ENCODE measurements at places on chromosomes 12 and 14.

DNA sequence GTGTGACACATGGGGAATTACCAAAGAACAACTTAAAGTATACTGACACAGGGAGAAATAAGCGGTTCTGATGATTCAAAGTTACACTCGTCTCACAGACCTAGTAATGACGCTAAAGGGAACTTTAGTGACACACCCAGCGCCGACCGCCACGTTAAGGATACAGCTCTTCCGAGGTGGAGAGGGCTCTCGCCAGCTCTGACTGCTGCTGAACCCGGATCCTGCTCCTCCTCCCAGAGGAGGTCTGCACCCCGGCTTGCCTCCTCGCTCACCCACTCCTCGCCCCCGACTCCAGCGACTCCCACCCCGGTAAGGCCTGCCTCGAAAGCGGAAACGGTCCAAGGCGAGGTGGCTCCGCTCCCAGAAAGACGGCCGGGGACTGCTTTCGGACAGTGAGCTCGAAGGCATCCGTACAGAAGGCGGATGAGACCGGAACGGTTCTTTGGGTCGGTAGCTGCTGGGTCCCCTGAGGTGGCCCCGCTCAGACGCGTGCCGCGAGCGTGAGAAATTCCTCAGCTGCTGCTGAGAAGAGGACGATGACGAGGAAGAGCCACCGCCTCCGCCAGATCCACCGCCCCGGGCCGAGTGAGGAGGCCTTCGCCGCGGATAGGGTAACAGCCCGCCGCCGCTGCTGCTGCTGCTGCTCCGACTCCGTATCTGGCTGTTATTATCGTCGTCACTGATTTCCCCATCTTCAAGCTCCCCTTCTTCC is 643 bp downstream of the ZFC3H1 start:
- peak; percentile 26 for DNase-seq

- DNase-seq, result no peak
These were observed 338.0 kb downstream of the RGS6 start for GRCh38 chr14:72270147-72270727.

GRCh38 chr12:66725031-66725430 is 46.2 kb upstream of the GRIP1 start:
- no peak for DNase-seq

GRCh38 chr14:31556191-31556590 is 5.0 kb upstream of the NUBPL start:
- no peak for DNase-seq

DNA sequence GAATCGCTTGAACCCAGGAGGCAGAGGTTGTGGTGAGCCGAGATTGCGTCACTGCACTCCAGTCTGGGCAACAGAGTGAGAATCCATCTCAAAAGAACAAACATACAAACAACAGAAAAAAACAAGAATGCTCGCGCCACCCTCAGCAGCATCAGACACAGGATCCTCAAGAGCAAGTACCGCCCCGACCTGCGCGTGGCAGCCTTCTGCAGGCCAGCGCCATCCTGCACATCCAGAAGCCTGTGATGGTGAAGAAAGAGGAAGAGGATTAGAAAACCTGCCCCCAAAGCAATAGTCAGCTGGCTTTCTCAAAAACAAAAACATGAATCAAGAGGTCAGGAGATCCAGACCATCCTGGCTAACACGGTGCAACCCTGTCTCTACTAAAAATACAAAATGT is 30.0 kb upstream of the EID3 start:
- no peak for DNase-seq

- no peak for DNase-seq
These were observed 1.9 kb downstream of the BMP4 start for GRCh38 chr14:53954551-53955228.

DNA sequence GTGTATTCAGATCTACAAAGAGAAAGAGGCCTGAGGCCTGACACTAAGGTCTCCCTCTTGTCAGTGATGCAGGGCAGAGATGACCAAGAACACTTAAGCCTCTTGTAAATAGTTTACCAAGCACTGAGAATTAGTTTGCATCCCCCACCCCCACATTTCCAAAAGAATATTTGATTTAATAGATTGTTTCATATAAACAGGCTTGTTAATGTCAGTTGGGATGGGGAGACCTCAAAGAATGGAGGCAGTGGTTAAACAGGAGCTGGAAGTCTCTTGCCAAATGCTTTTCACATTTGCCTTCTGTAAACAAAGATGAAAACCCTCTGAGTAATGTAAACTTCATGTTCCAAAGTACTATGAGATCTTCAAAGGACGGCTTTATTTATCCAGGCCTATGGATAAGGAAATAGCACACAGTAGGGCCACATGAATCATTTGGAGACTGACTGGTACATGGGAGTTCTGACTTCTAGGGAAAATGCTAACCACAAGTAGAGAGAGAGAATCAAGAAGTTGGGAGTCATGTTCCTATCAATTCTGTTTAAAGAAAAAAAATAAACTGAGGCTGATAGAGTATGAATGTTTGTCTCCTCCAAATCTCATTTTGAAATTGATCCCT is 234.7 kb downstream of the ANO2 start:
- DNase-seq, result no peak

DNA sequence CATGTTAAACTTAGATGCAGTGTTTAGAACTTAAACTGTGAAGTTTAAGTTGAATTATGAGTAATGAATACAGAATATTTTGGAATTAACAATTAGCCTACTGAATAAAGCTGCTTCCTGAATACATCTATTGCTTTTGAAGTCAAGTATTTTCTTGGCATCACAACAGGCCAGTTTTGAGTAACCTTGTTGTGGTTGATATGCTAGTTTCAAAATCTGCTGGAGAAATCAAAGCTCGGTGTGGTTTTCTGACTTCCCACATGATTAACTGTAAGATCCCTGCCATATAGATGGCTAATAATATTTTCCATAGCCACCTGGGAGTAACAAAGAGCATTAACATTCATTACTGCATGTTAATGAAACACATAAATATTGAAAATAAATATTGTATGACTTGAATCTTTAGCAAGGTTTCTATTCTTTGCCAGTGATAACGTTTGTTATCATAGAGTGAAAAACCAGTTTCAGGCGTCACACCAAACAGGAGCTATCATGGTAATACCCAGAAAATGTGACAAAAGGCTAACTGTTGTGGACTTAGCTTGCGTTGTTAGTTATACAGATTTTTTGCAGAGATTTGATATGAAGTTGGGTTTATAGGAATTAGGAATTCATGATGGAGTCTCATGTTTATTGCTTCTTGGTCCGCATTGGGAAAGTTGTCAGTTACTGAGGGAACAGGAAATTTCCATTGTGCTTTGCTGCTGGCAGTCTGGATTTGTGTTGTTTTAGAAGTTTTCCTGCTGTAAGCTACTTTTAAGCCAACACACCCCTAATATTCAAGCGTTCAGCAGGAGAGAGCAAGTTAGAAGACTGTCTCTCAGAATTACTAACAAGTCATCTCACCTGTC is 32.1 kb downstream of the PPFIBP1 start:
- no peak for DNase-seq

DNA sequence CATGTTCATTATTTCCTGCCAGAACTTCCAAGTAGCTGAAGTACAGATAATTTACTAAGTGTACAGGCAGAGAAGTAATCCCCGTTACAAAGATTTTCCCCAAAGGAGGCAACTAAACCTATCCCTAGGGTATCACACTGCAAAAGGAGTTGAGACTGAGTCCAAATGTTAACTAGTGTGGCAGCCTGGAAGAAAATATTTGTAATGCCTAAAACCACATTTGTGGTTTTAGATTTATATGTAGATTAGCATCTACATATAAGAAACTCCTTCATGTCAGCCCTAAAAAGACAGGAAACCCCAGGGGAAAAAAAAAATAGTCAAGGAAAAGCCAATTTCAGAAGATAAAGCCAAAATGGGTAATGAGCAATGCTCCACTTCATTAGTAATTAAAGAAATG is 1.4 kb upstream of the RNASE12 start:
- DNase-seq, result no peak

DNA sequence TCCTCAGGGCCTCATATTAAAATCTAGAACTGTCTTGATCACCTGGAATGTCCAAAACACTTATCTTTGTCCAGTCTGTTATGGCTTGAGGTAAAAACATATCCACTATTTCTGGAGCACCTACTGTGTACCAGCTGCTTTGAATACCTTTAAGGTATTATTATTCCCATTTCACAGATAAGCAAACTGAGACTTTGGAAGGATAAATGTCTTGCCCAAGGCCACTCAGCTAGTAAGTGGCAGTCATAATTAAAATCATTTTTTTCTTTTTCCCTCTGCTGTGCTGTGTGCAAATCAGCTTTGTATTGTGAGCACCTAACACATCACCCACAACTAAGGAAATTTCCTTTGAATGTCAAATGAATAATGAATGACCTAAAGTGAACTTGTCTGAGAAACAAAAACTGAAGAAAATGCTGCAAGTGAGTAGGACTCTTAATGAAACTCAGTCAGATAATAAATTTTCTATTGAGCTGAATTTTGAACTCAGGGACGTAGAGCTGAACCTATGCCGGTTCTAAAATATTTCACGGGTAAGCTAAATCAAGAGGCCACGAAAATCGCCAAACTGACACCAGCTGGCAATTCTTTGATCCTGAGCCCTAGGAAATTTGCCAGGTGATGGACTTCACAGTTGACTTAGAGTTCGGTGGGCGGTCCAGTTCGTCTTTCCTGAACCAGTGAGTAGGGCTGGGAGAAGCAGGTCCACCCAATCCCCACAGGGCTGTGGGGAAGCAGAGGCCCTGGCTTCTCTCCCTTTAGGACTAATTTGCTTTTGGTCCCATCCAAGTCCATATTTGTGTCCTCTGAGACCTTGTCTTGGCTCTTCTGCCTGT is 159.7 kb upstream of the PWP1 start:
- no peak for DNase-seq

- DNase-seq, result no peak
These were observed 35.3 kb downstream of the KICS2 start for GRCh38 chr12:64186789-64187188.

GRCh38 chr14:80942191-80942600 is 658 bp upstream of the CEP128 start:
- DNase-seq, result no peak

DNA sequence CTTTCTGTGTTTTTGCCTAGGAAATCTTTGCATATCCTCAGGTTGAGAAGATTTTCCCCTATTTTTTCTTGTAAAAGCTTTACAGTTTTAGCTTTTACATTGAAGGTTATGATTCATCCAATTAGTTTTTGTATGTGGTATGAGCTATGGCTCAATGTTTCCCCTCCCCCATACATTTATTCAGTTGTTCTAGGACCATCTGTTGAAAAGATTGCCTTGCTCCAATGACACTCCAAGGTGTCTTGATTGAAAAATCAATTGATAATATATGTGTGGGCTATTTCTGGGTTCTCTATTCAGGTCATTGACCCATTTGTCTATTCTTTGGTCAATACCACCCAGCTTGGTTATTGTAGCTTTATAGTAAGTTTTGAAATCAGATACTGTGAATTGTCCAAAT is 42.6 kb downstream of the LRTM2 start:
- DNase-seq, result peak; percentile 65

GRCh38 chr12:126353604-126354003 is 1288.4 kb downstream of the AACS start:
- no peak for DNase-seq

DNA sequence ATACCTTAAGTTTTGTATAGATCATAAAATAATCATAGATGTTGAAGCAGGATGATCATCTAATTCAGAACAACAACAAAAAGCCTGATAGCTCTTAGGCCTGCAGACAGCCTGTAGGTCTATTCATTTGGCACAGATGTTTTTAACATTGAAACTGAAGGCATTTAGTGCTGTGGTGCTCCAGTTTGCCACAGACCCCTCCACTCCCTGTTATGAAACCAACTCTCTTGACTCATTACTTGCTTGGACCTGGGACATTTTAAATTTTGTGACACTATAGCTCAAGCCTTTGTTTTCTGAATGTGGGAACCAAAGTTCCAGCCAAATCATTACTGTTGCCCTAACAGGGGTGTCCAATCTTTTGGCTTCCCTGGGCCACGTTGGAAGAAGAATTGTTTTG is 9.1 kb downstream of the PRKCH start:
- DNase-seq, result no peak

GRCh38 chr14:71408362-71409030 is 501.2 kb downstream of the PCNX1 start:
- DNase-seq, result no peak

DNA sequence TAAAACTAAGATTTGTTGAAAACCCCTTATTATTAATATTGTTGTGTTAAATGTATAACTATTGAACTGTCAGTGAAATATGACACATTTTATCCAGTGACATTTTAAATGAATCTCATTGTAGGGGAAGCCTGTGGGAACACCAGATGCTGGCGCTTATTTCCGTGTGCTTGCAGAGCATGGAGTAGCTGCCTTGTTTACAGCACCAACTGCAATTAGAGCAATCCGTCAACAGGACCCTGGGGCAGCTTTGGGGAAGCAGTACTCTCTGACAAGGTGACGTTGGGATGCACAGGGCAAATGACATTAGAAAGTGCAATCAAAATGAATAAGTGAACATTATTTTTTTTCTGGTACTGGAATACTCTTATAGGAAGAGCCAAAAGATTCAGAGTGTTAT is 96.8 kb downstream of the ACSS3 start:
- peak; percentile 57 for DNase-seq

DNA sequence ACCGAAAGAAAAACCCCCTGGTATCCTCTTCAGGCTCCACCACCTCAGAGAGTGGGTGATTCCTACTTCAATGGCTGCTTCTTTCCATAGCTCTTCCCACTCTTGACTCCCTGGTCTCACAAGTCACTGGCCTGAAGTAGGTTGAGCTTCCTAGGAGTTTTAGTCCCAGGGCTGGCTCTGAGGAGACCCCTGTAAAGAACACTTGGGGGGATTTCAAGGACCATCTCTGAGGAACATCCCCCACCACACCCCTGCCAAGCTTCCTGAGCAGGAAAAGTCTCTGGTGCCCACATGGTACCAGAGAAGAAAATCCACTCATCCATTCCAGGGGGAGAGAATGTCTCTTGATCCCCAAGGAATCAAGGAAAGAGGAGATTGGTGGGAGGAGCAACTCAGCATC is 25.7 kb downstream of the PHETA1 start:
- DNase-seq, result no peak

DNA sequence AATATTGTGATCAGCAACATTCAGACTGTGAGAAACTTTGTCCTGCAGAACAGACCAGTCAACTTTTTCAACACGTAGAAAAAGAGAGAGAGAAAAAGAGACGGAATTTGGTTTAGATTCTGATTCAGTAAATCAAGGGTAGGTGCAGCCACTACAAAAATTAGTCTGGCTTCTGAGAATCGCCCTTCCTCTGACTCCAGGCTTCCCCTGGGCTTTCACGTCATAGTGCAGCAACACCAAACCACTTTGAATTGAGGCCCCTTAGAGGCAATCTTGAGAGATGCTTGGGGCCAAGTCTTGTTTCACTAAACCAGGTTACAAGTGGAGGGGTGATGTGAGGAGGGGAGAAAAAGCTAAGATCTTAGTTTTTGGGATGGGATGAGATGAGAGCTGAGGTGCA is 37.5 kb upstream of the PTGR2 start:
- DNase-seq, result no peak

- no peak for DNase-seq
These were observed 93.5 kb downstream of the CCDC92 start for GRCh38 chr12:123879101-123879500.

- DNase-seq, result no peak
These were observed 177.7 kb upstream of the RGS6 start for GRCh38 chr14:71754422-71755095.

- DNase-seq, result no peak
These were observed 298.4 kb upstream of the AMIGO2 start for GRCh38 chr12:47378222-47378582.
